ENCODE measurements at places on chromosomes 6 and 20.
A peak's percentile ranks its signal among the peaks of the same experiment; 100 is the strongest.

DNA sequence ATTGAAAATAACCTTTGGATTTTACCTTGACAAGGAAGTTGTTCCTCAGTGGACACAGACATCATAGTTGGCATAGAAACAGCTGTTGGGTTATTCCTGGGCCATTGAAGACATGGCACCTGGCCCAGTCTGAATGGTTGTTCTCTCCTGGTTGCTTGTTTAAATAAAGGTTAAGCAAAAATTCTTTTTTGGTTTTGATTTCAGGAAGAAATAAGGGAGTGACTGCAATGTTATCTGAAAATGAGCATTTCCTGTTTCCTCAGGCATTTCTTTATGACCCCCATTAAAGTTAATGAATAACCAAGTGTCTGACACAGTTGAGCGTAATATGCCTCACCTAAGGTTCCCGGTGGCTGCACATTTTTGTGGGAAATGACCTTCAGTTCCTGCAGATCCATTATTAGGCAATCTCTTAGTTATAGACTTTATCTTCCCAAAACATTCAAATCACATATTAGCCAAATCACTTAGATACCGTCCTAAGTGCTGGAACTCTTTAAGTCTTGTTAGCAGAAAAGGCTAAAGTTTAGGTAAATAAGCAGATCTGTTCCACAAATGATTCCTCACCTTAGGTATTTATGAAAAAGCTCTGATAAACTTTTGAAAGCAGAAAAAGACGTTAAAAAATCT lies 648.7 kb upstream of the FLRT3 start:
- DNase-seq = peak; percentile 59

- no peak for DNase-seq
Measured at GRCh38 chr6:121780325-121781321, 345.2 kb downstream of the GJA1 start.

DNA sequence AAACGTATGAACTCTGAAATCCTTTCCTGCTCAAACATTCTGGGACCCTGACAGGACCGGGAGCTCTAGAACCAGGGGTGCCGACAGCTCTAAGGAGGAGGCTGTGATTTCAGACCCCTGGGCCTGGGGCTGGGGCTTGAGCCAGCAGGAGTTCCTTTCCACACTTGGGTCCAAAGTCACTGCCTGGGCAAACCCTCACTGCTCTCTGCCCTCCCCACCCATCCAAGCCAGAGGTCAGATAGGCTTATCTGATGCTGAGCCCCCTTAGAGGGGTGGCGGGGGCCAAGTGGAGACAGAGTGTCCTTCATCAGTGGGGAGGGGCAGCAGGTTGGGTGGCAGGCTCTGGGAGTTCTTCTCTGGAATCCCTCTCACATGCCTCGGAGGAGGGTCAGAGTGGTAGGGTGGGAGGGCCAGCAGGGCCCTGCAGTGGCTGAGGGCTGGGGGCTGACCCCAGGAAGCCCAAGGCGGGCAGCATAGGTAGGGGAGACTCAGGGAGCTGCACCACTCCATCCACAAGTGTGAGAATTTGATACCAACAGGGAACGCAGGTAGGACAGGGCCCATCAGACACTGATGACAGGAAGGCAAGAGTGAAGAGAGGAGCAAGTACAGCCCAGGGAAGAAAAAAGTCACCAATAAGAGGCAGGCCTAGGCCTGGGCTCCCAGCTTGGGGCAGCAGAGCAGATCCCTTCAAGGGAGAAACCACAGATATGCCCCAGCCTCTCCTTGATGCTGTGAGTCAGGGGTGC lies 121.0 kb downstream of the MRPL14 start:
- no peak for DNase-seq

- DNase-seq = no peak
Measured at GRCh38 chr6:9621276-9621675, 793.6 kb downstream of the TFAP2A start.

DNA sequence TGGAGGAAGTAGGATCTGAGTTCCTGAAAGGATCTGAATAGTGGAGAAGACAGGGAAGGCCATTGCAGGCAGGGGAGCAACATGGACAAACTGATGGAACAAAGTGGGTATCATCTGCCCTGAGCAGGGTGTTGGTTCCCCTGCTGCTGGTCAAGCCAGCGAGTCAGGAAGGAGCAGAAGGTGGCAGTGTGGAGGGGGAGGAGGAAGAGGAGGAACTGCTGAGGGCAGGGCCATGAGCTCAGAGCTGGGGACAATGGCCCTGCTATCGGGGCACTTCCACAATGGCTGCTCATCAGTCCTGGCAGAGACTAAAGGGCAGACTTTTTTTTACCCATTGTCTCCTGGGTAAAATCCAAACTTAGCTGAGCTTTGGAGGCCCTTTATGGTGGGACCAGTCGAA lies 13.6 kb downstream of the CNBD2 start:
- DNase-seq = no peak

DNA sequence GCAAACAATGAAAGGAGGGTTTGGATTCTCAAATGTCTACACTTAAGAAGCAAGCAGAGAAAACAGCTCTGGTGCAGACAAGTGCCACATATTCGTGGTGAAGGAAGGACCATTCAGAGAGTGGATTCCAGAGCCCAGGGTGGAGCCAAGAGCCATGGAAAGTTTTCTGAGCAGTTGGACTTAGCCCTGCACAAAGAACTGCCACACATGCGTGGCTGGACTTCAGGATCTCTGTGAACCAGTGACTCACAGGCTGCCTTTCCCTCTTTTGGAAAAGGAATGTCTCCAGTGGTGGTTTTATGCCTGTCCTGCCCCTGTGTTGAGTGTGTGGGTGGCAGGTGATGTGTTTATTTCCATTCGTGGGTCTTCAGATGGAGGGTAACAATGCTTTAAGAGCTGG lies 489.5 kb downstream of the CDH26 start:
- DNase-seq = no peak

GRCh38 chr20:50050660-50051308 lies 62.2 kb downstream of the UBE2V1 start:
- no peak for DNase-seq

- no peak for DNase-seq
Measured at GRCh38 chr6:92648364-92649086, 770.8 kb downstream of the EPHA7 start.

DNA sequence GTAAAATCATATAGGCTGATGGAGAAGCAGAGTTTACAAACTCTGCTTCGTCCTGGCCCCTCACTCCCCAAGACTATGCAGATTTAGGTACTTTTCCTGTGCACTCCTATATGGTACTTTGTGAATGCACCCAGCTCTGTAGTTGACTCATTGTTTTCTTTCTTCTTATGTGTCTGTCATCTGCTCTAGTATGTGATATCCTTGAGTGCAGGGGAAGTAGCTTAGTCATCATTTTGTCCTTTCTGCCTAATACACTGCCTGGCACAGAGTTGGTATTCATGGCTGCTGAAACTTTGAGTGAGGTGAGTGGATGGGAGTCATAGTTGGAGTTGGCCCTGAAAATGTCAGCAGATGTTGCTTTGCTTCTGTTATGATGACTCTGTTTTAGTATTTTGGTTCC lies 222.6 kb downstream of the RNF144B start:
- no peak for DNase-seq

DNA sequence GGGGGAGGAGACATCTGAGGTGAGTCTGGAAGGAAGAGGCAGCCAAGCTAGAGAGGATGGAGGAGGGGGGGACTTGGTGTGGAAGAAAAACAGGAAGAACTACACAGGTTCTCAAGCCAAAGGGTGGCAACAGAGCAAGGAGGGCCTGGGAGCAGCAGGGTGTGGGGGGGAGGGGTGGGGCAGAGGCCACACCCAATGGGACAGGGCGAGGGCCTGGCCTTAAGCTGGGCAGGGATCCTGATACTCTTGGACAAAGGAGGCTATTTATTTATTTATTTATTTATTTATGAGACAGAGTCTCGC lies 359.0 kb downstream of the ZFAND3 start:
- DNase-seq = no peak

- no peak for DNase-seq
Measured at GRCh38 chr20:43492101-43492500, 15.4 kb upstream of the L3MBTL1 start.
